Activated CD8-positive, alpha-beta memory T cell treated with anti-CD3 and anti-CD28 coated beads, Interleukin-2, amount 50 U/mL, for 48 hours (primary cell): ENCODE measurements at places on chromosomes 12 and 14.
A peak's percentile ranks its signal among the peaks of the same experiment; 100 is the strongest.

- DNase-seq = peak; percentile 94
Observed at GRCh38 chr14:106872611-106873446, 1346.4 kb downstream of the TMEM121 start.

DNA sequence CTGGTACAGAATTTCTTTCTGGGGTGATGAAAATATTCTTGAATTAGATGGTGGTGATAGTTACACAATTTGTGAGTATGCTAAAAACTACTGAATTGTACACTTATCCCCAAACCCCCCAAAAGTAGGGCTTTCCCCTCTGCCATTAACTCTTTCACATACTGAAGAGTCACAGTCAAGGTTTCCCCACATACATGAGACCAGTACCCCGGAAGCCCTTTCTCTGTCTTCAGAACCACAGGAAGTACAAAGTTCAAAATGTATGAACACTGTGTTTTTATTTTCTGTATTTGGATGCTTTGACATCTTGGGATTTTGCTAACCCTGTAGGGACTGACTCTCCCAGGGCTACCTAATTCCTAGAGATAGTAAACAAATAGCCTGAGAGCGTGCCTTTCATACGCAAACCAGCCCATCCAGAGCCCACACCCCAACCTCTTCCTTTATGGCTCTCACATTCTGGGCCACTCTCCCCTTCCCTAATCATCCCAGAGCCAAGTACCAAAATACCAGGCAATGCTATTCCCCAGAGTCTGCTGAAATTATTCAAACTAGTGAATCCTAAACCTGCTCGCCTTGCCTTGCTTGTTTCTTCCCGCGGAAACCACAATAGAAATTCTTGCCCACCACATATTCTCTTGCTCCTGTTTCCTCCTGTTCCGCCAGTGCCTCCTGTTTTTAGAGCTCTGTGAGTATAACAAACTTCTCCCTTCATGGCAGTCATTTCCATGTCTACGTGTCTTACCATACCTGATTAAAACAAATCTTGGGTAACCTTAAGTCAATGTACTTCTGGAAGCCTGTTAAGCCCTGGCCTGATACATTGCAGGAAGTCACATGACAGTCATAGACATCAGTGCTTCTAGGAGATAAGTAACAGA, 524.8 kb downstream of the FUT8 start:
- DNase-seq = no peak

GRCh38 chr12:124422570-124423523, 128.0 kb downstream of the RFLNA start:
- no peak for DNase-seq

- no peak for DNase-seq
Observed at GRCh38 chr12:28574746-28575592, 384.7 kb downstream of the CCDC91 start.

DNA sequence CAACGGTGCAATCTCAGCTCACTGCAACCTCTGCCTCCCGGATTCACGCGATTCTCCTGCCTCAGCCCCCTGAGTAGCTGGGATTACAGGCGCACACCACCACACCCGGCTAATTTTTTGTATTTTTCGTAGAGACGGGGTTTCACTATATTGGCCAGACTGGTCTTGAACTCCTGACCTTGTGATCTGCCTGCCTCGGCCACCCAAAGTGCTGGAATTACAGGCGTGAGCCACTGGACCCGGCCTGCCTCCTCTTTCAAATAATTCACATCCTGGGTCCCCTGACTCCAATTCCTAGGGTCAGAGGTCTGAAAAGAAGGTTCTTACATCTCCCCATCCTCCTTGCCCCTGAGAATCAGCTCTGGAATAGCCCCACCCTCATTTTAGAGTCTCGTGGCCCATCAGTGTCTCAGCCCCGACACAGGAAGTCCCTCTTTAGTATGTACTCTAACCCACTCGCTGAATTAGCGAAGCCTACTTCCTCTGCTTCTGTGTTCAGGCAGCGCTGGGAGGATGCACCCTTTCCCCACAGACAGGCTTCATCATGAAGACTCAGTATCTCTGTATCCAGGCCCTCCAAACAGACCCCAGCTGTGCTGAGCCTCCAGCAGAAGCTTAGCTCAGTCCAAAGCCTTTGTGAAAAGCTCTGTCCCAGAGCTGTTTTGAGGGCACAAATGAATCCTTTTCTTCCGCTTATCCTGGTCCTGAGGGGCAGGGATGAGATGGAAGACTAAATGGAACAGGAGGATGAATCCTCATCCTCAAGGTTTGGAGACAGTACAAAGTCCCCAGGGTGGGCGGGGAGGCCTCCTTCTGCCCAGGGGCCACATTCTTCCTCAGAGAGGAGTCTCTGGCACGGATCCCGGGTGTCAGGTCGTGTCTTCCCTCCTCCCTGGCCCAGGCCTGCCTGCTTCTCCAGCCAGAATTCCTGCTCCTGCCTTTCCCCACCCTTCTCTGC, 3.5 kb downstream of the LPAR5 start:
- peak; percentile 69 for DNase-seq

DNA sequence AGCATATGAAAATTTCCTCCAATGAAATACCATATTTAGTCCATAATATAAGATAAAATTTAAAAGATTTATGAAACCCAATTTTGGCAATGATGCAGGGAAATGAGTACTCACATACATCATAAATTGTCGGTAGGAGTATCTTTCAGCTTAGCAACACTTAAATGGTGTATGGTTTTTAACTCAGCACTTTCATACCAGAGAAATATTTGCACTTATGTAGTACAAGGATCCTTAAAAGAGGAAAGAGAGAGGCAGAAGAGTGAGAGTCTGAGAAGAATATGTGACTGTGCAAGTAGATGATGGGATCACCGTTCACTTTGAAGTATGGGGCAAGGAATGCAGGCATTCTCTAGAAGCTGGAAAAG, 379.3 kb upstream of the DCN start:
- DNase-seq = no peak

DNA sequence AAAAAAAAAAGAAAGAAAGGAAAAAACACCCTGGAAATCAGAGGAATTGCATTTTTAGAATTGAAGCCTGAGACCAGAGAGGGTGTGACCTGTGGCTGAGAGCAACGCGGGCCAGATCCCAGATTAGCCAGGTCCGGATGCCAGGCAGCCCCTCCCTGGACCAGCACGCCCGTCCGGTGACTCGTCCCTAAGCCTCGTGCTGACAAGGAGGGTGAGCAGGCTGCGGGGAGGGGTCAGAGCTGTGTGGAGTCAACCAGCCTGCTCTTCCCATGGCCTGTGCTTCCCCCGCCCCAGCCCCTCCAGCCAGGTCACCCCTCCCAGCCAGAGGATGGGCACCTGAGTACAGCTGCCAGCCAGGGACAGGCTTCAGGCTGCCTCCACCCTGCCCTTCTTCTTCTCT, 4.2 kb upstream of the KLC1 start:
- no peak for DNase-seq

DNA sequence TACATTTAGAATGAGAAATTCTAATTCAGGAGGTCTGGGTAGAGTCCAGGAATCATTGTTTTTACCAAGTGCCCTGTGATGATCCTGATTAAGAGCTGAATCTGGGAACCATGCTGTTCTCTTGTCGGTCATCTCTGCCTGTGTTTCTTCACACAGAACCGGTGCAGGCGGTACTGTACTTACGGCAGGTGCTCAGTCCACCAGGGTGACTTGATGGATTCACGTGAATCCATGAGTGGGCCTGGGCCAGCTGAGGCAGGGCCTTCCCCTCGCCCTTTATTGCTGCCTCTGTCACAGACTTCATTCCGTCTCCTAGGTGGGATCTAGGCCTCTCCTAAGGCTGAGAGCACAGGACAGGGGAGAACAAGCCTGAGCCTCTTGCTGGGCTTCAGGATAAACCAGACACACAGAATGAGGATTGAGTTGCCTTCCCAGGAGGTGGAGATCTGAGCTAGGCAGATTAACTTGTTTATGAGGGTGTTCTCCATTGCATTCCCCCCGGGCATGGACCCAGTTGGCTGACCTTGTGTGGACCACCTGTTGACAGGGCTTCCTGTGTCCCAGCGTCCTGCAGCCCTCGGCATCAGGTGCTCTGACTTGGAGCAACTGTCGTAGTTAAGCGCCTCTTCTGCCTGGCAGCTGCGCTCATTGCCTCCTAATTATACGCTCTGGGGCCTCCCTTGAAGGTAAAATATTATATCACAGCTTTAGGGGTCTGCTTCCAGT, 42.1 kb downstream of the B4GALNT3 start:
- DNase-seq = no peak

GRCh38 chr14:52494444-52494843, 57.9 kb downstream of the TXNDC16 start:
- DNase-seq = no peak

GRCh38 chr14:50400461-50400860, 3.8 kb upstream of the CDKL1 start:
- DNase-seq = no peak

DNA sequence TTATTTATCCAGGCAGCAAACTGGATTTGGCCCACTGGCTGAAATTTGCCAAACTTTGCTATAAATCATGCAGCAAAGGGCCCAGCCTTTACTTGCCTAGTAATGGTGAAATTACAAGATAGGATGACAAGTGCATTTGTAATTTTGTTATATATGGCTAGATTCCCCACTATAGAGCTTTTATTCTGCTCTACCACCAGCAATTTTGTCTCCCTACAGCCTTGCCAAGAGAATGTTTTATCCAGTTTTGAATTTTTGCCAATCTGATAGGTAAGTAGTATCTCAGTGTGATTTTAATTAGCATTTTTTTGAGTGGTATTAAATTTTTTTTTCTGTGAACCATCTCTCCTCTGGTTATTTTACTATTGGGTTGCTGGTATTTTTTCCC, 161.6 kb downstream of the SLC41A2 start:
- DNase-seq = no peak

DNA sequence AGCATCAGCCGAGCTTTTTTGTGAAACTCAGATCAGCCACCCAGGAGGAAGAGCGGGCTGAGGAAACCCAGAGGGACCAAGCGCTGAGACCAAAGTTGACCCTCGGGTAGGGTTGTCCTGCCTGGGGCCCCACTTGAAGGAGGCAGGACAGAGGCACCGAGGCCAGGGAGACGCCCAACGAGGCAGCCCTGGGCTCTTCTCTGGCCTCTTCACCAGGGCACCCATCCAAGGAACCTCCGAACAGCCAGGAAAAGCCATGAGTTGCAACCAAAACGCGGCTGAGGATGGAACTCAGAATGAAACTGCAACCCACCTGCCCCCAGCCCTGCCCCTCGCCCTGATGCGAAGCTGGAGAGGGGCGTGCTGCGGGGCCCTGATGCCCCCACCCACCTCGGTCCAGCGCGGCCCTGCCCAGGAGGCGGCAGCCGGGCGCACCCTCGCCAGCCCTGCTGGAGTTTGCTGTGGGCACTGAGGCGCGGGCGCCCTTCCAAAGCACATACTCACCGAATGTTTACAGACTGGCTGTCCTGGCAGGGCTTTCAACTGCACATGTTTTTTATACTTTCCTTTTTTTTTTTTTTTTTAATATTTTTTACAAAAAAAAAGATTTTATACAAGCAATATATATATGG, 41.9 kb downstream of the JDP2 start:
- DNase-seq = no peak
